Brain (organoid and tissue), 16 donors: ENCODE measurements at places on chromosomes 4 and X. TPM values are rescaled to one million over a fixed set of nuclear protein-coding genes. Genes with fewer than 3 reads are reported as not detected.

Gene RPA4
- not detected for polyA plus RNA-seq

Gene COL4A6
- 0.29 TPM for polyA plus RNA-seq

Gene ZNF718
- polyA plus RNA-seq, result 4.2 TPM

Gene GDPD2
- 2.1 TPM for polyA plus RNA-seq

Gene HPGD
- 0.61 TPM for polyA plus RNA-seq

Gene STK32B
- polyA plus RNA-seq, result 18.0 TPM

Gene PPBP
- 0.54 TPM for polyA plus RNA-seq

Gene MTCP1
- 12.7 TPM for polyA plus RNA-seq

Gene NR3C2
- polyA plus RNA-seq, result 2.8 TPM

Gene PF4V1
- not detected for polyA plus RNA-seq

Gene LRCH2
- 0.64 TPM for polyA plus RNA-seq

Gene DNAJB14
- polyA plus RNA-seq, result 2.1 TPM

Gene MTTP
- 0.90 TPM for polyA plus RNA-seq

Gene DMRTC1B
- 10.4 TPM for polyA plus RNA-seq

Gene CXCR3
- not detected for polyA plus RNA-seq

Gene GAGE1
- polyA plus RNA-seq, result not detected

Gene ARL9
- polyA plus RNA-seq, result 3.1 TPM

Gene IQCM
- polyA plus RNA-seq, result not detected

Gene REST
- polyA plus RNA-seq, result 0.41 TPM

Gene NSG1
- polyA plus RNA-seq, result 267 TPM

Gene GASK1B
- polyA plus RNA-seq, result 4.4 TPM

Gene CAPN6
- not detected for polyA plus RNA-seq

Gene ITM2A
- 52.8 TPM for polyA plus RNA-seq

Gene CSAG2
- polyA plus RNA-seq, result 3.8 TPM

Gene TDO2
- polyA plus RNA-seq, result 0.32 TPM

Gene NLGN3
- polyA plus RNA-seq, result 27.3 TPM

Gene DCAF12L2
- polyA plus RNA-seq, result not detected

Gene MAGEB3
- not detected for polyA plus RNA-seq

Gene ZNF157
- 1.6 TPM for polyA plus RNA-seq

Gene SOWAHD
- polyA plus RNA-seq, result 0.20 TPM

Gene GABRA4
- polyA plus RNA-seq, result 0.36 TPM

Gene CXCL6
- polyA plus RNA-seq, result 0.81 TPM

Gene SORCS2
- 18.8 TPM for polyA plus RNA-seq

Gene POLN
- polyA plus RNA-seq, result 1.1 TPM

Gene CYSLTR1
- 0.20 TPM for polyA plus RNA-seq

Gene SHROOM3
- polyA plus RNA-seq, result 30.9 TPM

Gene AFP
- not detected for polyA plus RNA-seq

Gene CT47A1
- polyA plus RNA-seq, result not detected

Gene HSD17B13
- 0.70 TPM for polyA plus RNA-seq

Gene ARHGAP36
- 0.46 TPM for polyA plus RNA-seq

Gene CRMP1
- polyA plus RNA-seq, result 599 TPM

Gene CENPVL1
- polyA plus RNA-seq, result not detected

Gene BOD1L1
- 6.2 TPM for polyA plus RNA-seq

Gene NFKB1
- 6.9 TPM for polyA plus RNA-seq

Gene CDX4
- polyA plus RNA-seq, result not detected

Gene UBA6
- polyA plus RNA-seq, result 5.6 TPM

Gene RAB9B
- polyA plus RNA-seq, result 8.2 TPM
